ENCODE measurements at places on chromosomes 4 and X.

GRCh38 chr4:1933700-1934099 is 62.5 kb downstream of the NSD2 start:
- DNase-seq = no peak

GRCh38 chrX:149630681-149631233 is 835 bp downstream of the TMEM185A start:
- DNase-seq = no peak

DNA sequence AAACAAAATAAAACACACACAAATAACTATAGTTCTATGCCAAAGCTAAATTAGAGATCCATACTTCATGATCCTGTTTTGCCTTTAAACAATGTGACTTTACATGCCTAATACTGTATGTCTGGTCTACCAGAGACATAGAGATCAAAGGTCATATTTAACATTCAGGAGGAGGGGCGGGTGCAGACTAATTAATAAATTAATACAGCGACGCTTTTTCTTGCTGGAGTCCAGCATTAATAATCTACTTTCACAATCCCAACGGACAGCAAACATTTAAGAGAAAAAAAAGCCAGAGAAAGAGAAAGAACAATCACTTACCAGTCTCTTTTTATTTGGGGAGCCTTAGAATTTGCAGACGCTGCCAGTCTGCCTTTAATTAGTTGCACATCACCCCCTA is 509 bp downstream of the CXXC4 start:
- no peak for DNase-seq

- no peak for DNase-seq
Measured at GRCh38 chr4:184932343-184932742, 85.9 kb upstream of the HELT start.

DNA sequence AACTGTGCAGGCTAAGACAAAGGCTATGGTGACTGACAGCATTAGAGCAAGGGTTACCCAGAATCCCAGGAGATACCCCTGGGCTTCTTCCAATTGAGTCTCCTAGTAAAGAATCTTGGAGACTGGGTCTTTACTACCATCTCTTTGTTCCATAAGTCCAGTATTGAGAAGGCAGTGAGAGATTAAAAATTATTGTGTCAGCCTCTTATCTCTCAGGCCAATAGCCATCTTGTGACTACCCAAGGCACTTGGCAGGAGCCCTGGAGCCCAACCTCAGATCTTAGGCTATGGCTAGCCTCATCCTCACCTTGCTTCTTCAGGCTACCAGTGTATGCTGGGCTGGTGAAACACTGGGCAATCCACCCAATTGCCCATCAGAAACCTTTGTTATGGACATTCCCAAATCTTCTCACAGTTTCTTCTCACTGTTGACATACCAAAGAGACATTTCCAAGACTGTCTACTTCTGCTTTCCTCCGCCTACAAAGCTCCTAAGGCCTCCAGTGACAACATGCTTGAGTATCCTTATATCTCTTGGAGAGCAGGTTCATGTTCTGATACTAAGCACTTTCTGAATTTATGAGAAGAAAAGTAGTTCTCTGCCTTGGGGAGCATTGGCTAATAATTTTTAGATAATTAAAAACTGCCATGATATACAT is 76.3 kb upstream of the STIM2 start:
- no peak for DNase-seq

- no peak for DNase-seq
Measured at GRCh38 chr4:101238706-101239105, 108.6 kb downstream of the PPP3CA start.

GRCh38 chr4:152909901-152910300 is 26.2 kb upstream of the FHDC1 start:
- DNase-seq = no peak

DNA sequence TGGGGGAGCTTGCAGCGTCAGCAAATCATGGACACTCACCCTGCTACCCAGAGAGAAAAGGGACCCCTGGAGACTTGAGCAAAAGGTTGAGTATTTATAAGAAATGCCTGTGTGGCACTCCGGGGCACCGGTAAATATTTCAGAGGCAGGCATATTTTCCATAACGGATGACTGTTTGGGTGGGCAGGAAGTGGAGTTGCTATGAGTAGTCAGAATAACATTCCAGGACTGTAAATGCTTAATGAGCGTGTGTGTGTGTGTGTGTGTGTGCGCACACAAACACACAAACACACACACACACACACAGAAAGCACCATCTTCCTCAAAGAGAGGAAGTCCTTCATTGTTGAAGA is 74.6 kb downstream of the MXRA5 start:
- DNase-seq = no peak

DNA sequence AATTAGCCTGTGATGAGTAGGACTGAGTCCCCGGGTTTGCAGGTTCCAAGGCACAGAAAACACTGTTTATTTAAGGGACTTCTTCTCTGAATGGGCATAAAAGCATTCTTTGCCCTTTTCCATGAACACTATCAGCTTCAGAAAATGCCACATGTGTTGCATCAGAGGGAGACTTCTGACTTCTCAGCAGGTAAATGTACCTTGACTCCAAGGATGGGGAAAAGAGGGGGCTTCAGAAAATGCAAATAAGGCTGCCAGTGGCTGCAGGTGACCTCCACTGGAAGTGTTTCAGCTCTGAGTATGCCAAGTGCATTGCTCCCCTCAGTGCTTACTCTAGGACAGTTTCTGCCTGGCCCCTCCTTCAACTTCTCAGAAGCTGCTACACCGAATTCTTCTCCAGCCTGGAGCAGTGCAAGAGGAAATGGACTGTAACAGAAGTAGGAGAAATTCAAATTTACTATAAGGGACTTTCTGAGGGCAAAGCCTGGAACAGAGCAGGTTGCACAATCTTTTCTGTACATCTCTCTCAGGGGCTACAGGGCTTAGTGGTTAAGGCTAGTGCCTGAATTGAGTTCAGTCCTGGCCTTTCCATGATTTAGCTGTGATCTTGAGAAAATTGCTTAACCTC is 233.2 kb downstream of the PTTG2 start:
- no peak for DNase-seq

DNA sequence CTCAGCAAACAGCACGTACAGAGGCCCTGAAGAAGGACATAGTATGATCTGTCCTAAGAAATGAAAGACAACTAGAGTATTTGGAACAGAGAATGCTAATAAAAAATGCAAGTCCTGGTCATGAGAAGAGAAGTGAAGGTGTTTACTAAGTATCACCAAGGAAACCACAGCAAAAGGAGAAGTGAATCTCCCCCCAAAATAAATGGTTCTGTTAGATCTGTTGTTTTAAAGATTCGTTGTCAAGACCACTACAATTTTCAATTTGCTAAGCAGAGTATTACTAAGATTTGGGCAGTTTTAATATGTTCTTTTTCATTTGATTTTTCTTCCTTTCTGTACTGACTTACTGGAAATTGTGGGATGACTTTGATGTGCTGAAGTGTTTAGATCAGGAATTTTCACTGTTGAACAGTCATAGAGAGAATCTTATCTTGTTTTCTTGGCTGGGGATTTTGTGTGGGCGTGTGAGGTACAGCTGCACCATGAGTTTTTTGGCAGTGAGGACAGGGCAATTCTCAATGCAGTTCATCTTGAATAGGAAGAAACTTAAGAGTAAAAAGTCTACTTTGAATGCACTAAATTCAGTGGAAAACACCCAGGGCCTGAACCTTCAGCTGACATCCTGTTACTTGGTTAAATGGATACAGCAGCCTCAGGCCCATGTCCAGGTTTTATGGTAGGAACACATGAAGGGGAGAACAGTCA is 132.2 kb downstream of the STIM2 start:
- no peak for DNase-seq

DNA sequence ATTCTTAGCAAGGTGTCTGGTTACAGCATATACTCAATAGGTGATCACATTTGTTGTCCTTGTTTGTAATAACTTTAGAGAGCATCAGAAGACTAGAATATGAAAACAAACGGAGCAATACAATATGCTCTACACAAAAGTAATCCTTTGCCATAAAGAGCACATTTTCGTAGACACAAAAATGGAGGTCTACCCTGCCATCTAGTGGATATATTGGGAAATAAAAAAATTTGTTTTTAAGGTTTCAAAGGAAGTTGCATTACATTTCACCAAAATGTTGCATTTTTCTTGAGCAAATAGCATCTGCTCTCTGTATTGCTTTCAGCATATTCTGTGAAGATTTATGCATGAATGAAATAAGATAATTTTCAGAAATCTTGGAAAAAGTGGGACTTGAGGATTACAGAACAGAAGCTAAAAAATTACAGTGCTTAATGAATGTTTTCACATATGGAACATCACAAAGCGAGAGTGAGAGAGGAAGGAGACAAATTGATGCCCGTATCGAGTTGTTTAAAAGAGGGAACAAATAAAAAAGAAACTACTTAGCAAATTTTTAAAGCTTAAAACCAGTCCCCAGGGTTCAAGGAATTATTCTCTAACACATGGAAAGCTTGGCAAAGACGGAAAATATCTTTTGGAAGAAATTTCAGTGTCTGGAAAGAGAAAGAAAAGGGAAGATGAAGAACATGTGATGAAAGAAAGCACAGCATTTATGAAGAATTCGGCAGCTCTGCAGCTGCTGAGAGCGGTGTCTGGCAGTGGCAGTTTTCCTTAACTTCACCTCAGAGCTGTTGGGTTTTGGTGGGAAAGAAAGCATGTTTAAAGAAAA is 390.1 kb downstream of the ANKRD50 start:
- no peak for DNase-seq

DNA sequence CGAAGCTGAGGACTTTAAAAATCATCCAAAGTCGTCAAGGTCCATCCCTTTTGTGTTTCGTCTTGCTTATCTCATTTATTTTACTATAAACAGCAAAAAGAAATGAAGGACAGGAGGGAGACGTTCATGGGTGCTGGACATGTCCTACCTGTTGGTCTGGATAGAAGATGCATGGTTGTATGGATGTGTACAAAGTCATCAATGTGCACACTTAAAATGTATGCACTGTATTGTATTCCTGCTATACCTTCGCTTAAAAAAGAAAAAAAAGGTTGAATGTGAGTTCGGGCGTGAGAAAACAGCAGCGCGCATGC is 313 bp upstream of the BLOC1S4 start:
- DNase-seq = no peak

GRCh38 chr4:168221301-168221700 is 97.3 kb downstream of the DDX60 start:
- DNase-seq = no peak

GRCh38 chr4:14659286-14659685 is 343.0 kb upstream of the CPEB2 start:
- no peak for DNase-seq

GRCh38 chr4:113383111-113383785 is 333.8 kb downstream of the ANK2 start:
- DNase-seq = no peak

DNA sequence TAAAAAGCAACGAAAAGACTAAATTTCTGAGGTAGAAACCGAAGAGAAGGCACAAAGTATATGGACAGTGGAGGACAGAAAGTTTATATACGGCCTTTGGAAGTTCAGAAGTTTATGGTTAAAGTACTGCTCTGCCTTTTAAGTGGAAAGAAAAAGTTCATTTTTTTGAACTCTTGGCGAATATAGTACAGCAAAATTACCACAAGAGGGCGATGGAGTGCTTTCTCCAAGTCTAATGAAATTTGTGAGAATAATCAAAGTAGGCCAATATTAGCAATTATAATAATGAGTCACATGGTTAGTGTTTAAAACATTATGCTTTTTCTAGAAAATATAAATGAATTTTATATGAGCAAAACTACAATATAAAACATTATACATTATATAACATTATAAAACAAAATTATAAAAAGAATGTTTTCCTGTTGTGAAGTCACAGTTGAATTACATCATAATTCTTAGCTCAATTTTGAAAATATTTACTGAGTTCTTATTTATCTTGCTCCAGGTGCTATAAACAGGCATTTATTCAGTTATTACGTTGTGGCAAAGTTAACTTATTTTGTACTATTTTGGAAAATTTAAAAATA is 136.2 kb upstream of the BMPR1B start:
- DNase-seq = peak; percentile 41

- DNase-seq = no peak
Measured at GRCh38 chr4:38868059-38868960, 704 bp downstream of the FAM114A1 start.

DNA sequence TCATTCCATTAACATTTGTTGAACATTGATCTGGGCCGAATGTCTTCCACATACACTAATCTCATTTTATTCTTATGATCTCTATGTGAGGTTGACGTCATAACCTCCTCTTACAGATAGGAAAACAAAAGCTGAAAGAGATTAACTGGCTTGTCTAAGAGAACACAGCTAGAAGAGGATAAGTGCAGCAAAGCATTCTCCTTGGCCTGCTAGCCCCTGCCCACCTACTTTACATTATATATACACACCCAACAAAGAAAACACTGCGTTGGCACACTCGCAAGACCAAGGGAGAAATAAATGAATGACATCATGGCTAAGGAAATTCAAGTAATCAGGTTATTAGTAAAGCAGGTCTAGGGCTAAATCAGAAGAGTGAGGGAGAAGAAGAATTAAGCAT is 138.4 kb downstream of the PARM1 start:
- no peak for DNase-seq

DNA sequence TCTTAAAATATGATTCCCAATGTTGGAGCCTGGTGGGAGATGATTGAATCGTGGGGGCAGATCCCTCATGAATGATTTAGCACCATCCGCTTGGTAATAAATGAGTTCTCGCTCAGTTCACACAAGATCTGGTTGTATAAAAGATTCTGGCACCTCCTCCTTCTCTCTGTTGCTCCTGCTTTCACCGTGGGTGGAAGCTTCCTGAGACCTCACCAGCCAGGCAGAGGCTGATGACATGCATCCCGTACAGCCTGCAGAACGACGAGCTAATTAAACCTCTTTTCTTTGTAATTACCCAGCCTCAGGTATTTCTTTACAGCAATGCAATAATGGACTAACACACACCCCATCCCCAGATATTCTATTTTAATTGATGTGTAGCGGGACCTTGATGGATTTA is 162.2 kb downstream of the NPFFR2 start:
- no peak for DNase-seq

GRCh38 chrX:139691493-139691842 is 16.5 kb downstream of the MCF2 start:
- no peak for DNase-seq

- DNase-seq = no peak
Measured at GRCh38 chr4:84878090-84878489, 88.4 kb downstream of the WDFY3 start.

DNA sequence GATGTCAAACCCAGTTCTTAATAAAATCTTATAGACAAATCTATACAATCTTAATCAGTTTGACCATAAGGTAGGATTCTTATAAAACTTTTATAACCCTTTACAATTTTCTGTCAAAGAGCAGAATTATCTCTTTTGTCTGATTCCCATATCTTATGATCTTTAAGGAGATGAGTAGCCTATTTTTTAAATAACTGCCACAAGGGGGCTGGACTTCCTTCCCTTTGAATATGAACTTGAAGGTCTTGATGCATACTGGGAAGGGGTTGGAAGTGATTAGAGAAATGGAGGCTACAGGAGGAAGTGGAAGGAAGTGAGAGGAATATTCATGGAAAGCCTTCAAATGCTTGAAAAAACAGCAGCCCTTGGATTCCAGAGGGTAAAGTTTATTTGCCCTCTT is 111.1 kb downstream of the APOOL start:
- no peak for DNase-seq

GRCh38 chr4:172780566-172781081 is 388.0 kb upstream of the GALNT7 start:
- DNase-seq = no peak

GRCh38 chrX:153969904-153970356 is 1.7 kb downstream of the HCFC1 start:
- no peak for DNase-seq
